Right forelimb (tissue), 1 donor: ENCODE measurements at places on chromosomes 1 and 21.

GRCh38 chr1:154468535-154469250 is 33.3 kb upstream of the TDRD10 start:
- no peak for DNase-seq

- no peak for DNase-seq
Measured at GRCh38 chr1:204528241-204528640, 12.0 kb downstream of the MDM4 start.

DNA sequence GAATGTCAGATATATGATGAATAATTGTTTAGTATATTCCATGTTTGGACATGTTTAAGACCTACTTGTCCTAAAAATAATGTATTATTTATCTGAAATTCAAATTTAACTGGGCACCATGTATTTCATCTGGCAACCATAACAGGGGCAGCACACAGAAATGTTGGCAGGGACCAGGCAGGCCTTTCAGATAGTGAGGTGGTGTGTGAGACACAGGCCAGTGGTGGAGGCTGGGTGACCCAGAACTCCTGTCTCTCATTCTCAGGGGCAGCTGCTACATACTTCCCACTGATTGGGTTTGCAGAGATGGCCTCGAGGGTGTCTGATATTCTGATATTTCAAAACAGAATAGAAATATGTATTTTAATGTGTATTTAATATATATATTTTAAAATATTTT is 1.3 kb upstream of the FASLG start:
- no peak for DNase-seq

DNA sequence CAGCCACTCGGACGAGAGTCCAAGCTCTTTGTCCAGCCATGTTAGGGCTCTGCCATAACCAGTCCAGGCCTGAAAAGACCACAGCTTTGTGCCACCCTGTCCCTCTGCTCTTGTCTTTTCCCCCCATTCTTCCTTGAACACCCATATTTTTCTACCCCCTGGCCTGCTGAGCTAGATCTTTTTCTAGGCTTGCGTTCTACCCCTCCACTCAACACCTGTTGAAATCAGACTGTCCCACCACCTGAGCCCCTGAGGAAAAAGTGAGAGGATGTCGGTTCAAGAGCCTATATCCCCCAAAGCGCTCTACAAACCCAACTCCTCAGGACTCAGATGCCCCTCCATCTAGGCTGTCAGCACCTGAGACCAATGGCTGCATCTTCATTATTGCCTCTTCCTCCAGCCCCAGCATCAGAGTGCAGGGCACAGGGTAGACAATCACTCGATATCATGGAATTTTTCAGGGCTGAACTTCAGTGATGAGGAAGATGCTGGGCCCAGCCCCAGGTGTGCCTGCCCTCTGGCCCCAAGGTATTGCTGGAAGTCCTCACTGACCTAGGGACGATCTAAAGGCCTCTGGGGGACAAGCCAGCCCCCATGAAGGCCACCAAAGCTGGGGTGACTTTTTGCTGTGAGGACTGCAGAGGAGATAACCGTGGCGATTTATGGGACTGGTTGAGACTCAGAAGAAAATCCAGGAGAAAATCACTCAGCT is 75.3 kb downstream of the CD247 start:
- no peak for DNase-seq

- no peak for DNase-seq
Measured at GRCh38 chr1:15282038-15282437, 35.0 kb downstream of the FHAD1 start.

GRCh38 chr1:208248307-208248801 is 4.2 kb upstream of the PLXNA2 start:
- DNase-seq = peak; percentile 30

- DNase-seq = no peak
Measured at GRCh38 chr21:38819051-38819718, 13.5 kb downstream of the ETS2 start.
